Activated CD8-positive, alpha-beta T cell treated with anti-CD3 and anti-CD28 coated beads for 36 hours (primary cell): ENCODE measurements at places on chromosomes 1 and 21.

GRCh38 chr1:235022341-235022980 lies 106.2 kb downstream of the TOMM20 start:
- no peak overlapping the region for H3K4me3 ChIP-seq
- no peak for DNase-seq
- H3K27me3 ChIP-seq: no peaks in the 10 kb centered on the region

- peak overlapping the region; percentile 23 for H3K27ac ChIP-seq
- no peaks in the 10 kb centered on the region for H3K27me3 ChIP-seq
- H3K4me1 ChIP-seq: peaks cover 26% of the 10 kb centered on the region
- DNase-seq: no peak
- no peak overlapping the region for H3K4me3 ChIP-seq
These were observed 16.1 kb downstream of the UCHL5 start for GRCh38 chr1:193042766-193043691.

DNA sequence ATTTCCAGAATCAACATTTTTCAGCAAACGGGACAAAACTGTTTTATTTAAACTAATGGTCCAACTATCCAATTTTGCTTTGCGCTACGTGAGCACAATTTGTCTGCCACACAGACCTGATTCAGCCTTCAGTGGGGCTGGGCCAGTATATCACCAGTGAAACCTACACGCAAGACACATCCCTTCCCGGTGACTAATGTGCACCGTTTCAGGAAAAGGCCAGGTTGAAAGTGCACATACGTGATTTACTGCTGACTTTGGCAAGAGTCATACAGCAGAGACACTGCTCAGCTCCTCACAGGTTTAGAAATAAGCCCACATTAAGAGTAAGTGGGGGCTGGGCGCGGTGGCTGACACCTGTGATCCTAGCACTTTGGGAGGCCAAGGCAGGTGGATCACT lies 5.1 kb upstream of the TMEM51 start:
- no peak overlapping the region for H3K27ac ChIP-seq
- no peak overlapping the region for H3K4me3 ChIP-seq
- peaks cover 52% of the 10 kb centered on the region for H3K27me3 ChIP-seq
- no peaks in the 10 kb centered on the region for H3K36me3 ChIP-seq

GRCh38 chr21:43803558-43804300 lies 14.4 kb downstream of the RRP1 start:
- peak overlapping the region; percentile 38 for H3K27ac ChIP-seq
- H3K4me3 ChIP-seq: no peak overlapping the region
- H3K36me3 ChIP-seq: peaks cover 37% of the 10 kb centered on the region
- H3K4me1 ChIP-seq: peaks cover 2% of the 10 kb centered on the region
- H3K27me3 ChIP-seq: no peaks in the 10 kb centered on the region

DNA sequence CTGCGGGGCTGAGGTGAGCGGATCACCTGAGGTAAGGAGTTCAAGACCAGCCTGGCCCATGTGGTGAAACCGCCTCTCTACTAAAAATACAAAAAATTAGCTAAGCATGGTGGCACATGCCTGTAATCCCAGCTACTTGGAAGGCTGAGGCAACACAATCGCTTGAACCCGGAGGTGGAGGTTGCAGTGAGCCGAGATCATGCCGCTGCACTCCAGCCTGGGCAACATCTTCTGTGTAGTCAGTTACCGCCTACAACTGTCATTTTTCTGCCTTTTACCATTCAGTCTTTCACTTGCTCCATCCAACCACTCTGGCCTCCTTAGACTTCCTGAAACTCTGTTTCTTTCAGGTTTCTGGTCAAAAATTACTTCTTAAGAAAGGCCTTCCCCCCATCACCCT lies 2.2 kb downstream of the MYCBP start:
- no peak overlapping the region for H3K27ac ChIP-seq
- no peak overlapping the region for H3K4me3 ChIP-seq
- H3K27me3 ChIP-seq: no peaks in the 10 kb centered on the region
- no peak for DNase-seq
- peaks cover 29% of the 10 kb centered on the region for H3K4me1 ChIP-seq

DNA sequence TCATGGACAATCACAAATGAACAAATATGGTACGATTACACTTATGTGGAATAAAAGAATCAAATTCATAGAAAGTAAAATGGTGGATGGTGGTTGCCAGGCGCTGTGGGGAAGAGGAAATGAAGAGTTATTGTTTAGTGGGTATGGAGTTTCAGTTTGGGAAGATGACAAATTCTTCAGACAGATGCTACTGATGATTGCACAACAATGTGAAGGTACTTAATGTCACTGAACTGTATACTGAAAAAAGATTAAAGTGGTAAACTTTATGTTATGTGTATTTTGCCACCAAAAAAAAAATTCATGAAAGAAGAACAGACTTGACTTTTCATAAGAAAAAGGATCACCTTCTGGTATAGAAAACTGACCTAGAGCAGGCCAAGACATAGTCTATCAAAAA lies 745.6 kb upstream of the CXADR start:
- H3K27me3 ChIP-seq: no peaks in the 10 kb centered on the region
- no peaks in the 10 kb centered on the region for H3K36me3 ChIP-seq
- H3K27ac ChIP-seq: no peak overlapping the region
- DNase-seq: no peak

GRCh38 chr1:100445565-100445964 lies 92.4 kb upstream of the GPR88 start:
- no peak overlapping the region for H3K4me3 ChIP-seq
- peaks cover 80% of the 10 kb centered on the region for H3K4me1 ChIP-seq
- no peaks in the 10 kb centered on the region for H3K27me3 ChIP-seq

- H3K27ac ChIP-seq: no peak overlapping the region
- H3K36me3 ChIP-seq: no peaks in the 10 kb centered on the region
- no peak overlapping the region for H3K4me3 ChIP-seq
- peaks cover 13% of the 10 kb centered on the region for H3K27me3 ChIP-seq
- no peak for DNase-seq
These were observed 736.4 kb downstream of the MATN1 start for GRCh38 chr1:29986986-29987385.

DNA sequence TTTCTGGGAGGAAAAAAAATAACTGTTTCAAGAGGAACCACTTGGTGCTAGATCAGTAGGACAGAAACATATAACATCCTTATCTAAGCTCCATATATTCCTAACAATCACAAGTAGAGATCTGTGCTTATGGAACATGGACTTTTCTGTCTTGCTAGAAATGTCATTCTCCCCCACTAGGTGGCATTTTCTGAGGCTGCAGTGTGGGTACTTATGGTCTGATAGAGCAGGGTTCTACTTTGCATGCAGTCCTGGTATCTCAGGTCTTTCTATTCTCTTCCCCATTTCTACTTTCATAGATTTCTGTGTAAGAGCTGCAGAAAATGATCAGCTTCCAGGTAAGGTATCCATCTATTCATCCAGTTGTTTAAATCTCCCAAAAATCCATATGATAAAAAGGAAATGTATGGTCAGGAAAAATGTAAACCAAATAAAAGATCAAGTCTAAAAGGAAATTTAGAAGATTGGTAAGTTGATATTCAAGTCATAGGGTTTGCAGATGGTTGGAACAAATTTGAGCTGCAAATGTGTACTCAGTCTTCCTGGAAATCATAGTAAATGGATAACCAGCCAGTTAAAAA lies 1.5 kb downstream of the ZNF684 start:
- H3K4me3 ChIP-seq: peak overlapping the region; percentile 93
- peaks cover 30% of the 10 kb centered on the region for H3K36me3 ChIP-seq
- H3K4me1 ChIP-seq: peaks cover 14% of the 10 kb centered on the region
- H3K27ac ChIP-seq: no peak overlapping the region
- H3K27me3 ChIP-seq: peaks cover 4% of the 10 kb centered on the region

- no peaks in the 10 kb centered on the region for H3K36me3 ChIP-seq
- DNase-seq: no peak
- no peak overlapping the region for H3K4me3 ChIP-seq
These were observed 61.0 kb downstream of the KCNK2 start for GRCh38 chr1:215143497-215143896.

DNA sequence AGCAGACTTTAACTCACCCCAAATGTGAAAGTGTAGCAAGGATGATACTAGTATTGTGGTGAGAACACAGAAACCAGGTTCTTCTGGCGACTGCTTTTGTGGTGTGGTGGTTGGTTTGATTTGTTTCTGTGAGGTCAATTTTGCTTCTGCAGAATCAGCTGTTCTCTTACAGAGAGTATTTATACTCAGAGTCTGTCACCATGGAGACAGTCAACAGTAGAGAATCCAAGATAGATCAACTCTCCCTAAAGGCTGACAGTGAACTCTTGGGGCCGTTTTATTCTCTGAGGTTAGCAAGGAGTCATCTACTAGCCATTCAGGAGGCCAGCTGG lies at the start of gene CFAP107:
TSS of gene CFAP107 (plus strand) at position 209 of the 332 bp plus-strand sequence. CDS start 231 bp downstream, outside the sequence.
- peaks cover 41% of the 10 kb centered on the region for H3K27me3 ChIP-seq
- no peak for DNase-seq
- peaks cover 4% of the 10 kb centered on the region for H3K36me3 ChIP-seq
- H3K27ac ChIP-seq: no peak within 1 kb of the TSS
- no peak within 1 kb of the TSS for H3K4me3 ChIP-seq

- peaks cover 31% of the 10 kb centered on the region for H3K27me3 ChIP-seq
- H3K27ac ChIP-seq: no peak overlapping the region
- no peak overlapping the region for H3K4me3 ChIP-seq
- no peaks in the 10 kb centered on the region for H3K36me3 ChIP-seq
- no peak for DNase-seq
These were observed 251.4 kb downstream of the FAM72C start for GRCh38 chr1:143720087-143721023.

GRCh38 chr1:97192872-97193572 lies 471.4 kb downstream of the PTBP2 start:
- no peak for DNase-seq
- no peak overlapping the region for H3K4me3 ChIP-seq
- H3K27me3 ChIP-seq: no peaks in the 10 kb centered on the region
- H3K27ac ChIP-seq: no peak overlapping the region

DNA sequence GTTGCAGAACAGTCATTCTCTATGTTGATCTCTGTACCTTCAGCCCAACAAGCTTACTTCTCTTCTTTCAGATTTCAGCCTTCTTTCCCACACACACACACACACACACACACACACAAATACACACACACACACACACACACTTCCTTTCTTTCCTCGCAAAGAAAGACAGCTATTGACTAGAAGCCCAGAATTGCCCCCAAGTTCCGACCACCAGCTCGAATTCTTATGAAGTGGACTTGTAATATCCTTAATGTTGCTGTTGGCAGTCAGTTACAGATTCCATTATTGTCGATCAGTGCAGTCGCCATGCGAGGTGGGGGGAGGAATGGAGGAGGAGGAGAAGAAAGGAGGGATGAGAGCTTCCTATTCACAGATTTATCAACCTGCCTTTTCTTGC lies 125.5 kb downstream of the CLEC20A start:
- no peak overlapping the region for H3K27ac ChIP-seq
- H3K36me3 ChIP-seq: no peaks in the 10 kb centered on the region
- DNase-seq: no peak
- no peak overlapping the region for H3K4me3 ChIP-seq
- H3K4me1 ChIP-seq: no peaks in the 10 kb centered on the region

DNA sequence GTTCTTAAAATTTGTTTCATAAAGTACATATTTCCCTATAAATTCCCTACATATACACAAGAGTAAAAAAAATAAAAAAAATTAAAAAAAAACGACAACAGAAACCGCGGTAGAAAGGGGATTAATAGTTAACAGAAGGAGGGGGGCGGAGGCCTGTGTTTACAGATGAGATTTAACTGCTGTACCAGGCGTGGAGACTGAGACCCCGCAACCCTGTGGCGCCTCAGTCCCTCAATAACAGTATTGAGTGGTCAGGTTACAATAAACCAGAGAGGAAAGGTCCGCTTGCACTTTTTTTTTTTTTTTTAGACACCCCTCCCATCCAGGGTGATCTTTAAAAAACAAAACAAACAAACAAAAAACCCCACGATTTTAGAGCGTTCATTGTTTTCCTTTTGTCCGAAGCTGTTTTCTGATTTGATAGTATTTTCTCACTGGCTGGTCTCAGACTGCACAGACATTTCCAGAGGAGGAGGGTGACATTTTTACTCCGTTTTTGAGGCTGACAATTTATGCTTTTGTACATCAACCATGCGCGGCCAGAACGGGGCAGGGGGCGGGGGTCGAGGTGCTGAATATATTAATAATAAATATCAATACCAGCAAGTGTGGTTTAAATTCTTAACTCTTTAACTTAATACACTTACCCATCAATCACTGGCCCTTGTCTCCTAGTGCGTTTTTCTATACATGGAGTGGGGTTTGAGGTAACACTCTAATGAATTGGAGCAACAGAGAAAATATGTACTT lies 1223.9 kb downstream of the BRINP3 start:
- no peaks in the 10 kb centered on the region for H3K27me3 ChIP-seq
- no peak for DNase-seq
- H3K36me3 ChIP-seq: no peaks in the 10 kb centered on the region
- no peaks in the 10 kb centered on the region for H3K4me1 ChIP-seq
- H3K27ac ChIP-seq: no peak overlapping the region

DNA sequence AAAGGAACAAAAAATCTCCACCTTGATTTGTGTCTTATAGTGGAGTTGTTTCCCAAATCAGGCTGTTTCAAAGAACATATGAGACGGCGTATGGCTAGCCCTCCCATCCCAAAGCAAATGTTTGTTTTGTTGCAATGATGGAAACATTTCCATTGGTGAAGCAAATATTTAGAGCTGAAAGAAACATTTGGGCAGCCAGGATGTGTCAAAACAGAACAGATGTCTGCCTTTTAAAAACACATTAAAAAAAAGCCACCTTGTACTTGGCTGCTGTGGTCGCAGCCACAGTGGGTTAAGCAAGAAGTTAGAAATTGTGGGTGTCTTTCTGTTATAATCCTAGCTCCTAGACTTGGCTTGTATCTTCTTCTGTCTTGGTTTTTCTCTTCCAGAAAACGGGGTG lies 116.3 kb downstream of the PEX14 start:
- no peaks in the 10 kb centered on the region for H3K36me3 ChIP-seq
- H3K27me3 ChIP-seq: no peaks in the 10 kb centered on the region
- no peak overlapping the region for H3K4me3 ChIP-seq
- no peak for DNase-seq

DNA sequence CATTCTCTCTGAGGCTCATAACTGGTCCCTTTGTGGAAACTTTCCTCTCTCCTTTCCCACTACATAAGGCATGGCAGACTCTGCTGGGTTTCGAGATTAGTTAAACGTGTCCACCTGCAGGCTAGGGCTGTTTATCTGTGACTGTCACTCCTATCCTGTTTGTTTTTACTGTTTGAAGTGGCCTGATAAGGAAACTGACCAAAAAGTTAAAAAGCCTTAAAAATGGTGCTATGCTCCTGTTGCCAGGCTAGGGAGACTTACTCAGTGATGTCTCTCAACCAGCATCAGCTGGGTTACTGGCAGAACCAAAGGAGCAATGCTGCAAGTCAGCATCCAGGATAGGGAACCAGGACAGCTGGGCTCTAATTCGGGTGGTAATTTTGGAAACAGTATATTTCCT lies 3.9 kb downstream of the PIGV start:
- no peaks in the 10 kb centered on the region for H3K27me3 ChIP-seq
- peaks cover 44% of the 10 kb centered on the region for H3K36me3 ChIP-seq
- H3K4me3 ChIP-seq: peak overlapping the region; percentile 97
- peaks cover 51% of the 10 kb centered on the region for H3K4me1 ChIP-seq
- DNase-seq: no peak

- no peak overlapping the region for H3K27ac ChIP-seq
- H3K27me3 ChIP-seq: peaks cover 8% of the 10 kb centered on the region
- peaks cover 4% of the 10 kb centered on the region for H3K4me1 ChIP-seq
- no peak for DNase-seq
These were observed 260.5 kb downstream of the KCNJ6 start for GRCh38 chr21:37655611-37656300.

DNA sequence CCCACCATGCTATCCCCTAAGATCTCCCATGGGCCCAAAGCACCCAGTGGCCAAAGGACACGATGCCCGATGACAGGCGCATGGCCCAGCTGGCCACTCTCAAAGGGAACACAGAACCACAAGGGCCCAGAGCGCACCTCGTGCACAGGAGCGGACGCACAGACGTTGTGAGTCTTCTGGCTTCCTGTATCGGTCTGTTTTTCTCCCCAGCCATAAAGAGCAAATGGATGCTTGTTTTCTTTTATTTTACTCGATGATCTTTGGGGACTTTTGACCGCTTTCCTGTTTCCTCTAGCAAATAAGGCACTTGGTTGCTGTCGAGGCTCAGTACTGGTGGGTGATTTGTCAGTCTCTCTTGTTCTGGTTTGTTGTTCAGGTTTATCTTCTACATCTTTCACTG lies 16.2 kb downstream of the CCSAP start:
- DNase-seq: no peak
- H3K4me1 ChIP-seq: peaks cover 15% of the 10 kb centered on the region
